ENCODE measurements at places on chromosomes 3 and 15. TPM values are rescaled to one million over a fixed set of nuclear protein-coding genes. Genes with fewer than 3 reads are reported as not detected.

GRCh38 chr3:129034642-129035041 is 25.9 kb upstream of the GP9 start:
- no peak overlapping the region for H3K4me3 ChIP-seq
- no peaks in the 10 kb centered on the region for H3K4me1 ChIP-seq
- no peak overlapping the region for H3K27ac ChIP-seq
- peaks cover 2% of the 10 kb centered on the region for H3K27me3 ChIP-seq

- H3K27me3 ChIP-seq, result peaks cover 6% of the 10 kb centered on the region
- H3K27ac ChIP-seq, result no peak overlapping the region
- DNase-seq, result no peak
- no peak overlapping the region for H3K4me3 ChIP-seq
Observed at GRCh38 chr15:78307976-78308375, 8.6 kb upstream of the SKIC8 start.

The FETUB gene
- not detected for polyA plus RNA-seq

The ROPN1 gene
- polyA plus RNA-seq, result not detected

The CDCP1 gene
- polyA plus RNA-seq, result 2.0 TPM

DNA sequence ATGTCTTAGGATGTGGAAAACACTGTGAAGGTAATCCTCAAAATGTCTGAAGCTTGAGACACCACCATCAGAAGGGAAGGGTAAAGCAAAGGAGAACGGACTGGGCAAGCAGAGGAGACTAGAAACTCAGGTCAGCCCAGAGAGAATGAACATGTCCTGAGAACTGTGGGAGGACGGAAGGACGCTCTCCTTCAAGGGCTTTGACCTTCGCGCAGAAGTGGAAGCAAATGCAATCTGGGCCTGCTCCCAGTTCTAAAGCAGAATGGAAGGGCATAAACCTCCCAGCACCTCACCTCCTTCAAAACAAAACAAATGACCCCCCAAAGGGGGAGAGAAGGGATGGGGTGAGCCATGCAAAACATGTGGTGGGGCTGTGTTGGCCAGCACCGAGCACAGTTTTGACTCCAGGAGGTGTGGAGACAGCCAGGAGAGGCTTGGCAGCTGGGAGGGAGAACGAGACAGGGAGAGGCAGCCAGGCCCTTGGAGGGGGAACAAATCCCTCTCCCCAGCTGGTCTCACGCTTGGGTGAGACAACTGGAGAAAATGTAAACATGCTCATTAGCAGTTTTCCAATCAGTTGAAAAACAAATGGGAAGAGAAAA is 222.4 kb upstream of the WNT5A start:
- no peaks in the 10 kb centered on the region for H3K36me3 ChIP-seq
- no peak overlapping the region for H3K4me3 ChIP-seq
- peaks cover 1% of the 10 kb centered on the region for H3K27me3 ChIP-seq
- no peak overlapping the region for H3K27ac ChIP-seq

The CATSPER2 gene
- polyA plus RNA-seq, result 0.80 TPM

The PP2D1 gene
- 0.91 TPM for polyA plus RNA-seq

GRCh38 chr3:100263583-100263982 is 2.8 kb downstream of the TBC1D23 start:
- no peak for DNase-seq
- no peak overlapping the region for H3K4me3 ChIP-seq
- H3K27ac ChIP-seq, result peak overlapping the region; percentile 61
- H3K4me1 ChIP-seq, result peaks cover 40% of the 10 kb centered on the region
- no peaks in the 10 kb centered on the region for H3K36me3 ChIP-seq

DNA sequence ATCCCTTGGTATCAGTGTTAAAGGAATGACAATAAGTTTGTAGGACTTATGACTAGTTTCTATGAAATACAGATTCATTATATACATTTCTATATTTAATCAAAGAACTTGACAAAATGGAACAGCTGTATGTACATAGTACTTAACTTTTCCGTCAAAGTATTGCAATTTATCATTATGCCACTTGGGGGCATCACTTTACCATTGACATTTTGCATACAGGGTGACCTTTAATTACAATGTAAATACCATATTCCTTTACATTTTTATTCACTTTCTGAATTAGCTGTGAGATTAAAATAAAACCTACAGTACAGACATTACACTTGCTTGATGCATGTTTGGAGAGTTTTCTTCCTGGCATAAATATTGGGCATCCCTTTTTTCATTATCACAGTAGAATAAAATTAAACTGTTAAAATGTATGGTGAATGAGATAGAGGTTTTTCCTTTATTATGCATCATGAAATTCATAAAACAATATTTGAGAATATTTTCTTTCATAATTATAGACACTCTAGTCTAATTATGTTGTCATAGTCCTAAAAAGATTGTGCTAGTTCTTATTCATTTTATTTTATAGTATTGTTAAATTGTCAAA is 6.9 kb downstream of the NEK11 start:
- H3K27me3 ChIP-seq, result no peaks in the 10 kb centered on the region
- H3K4me1 ChIP-seq, result no peaks in the 10 kb centered on the region
- peak; percentile 46 for DNase-seq

GRCh38 chr15:78372880-78373279 is 32.7 kb downstream of the CRABP1 start:
- H3K27ac ChIP-seq, result no peak overlapping the region
- no peaks in the 10 kb centered on the region for H3K4me1 ChIP-seq
- no peak overlapping the region for H3K4me3 ChIP-seq
- H3K36me3 ChIP-seq, result no peaks in the 10 kb centered on the region

The IGSF11 gene
- polyA plus RNA-seq, result not detected

The AGBL1 gene
- polyA plus RNA-seq, result not detected

DNA sequence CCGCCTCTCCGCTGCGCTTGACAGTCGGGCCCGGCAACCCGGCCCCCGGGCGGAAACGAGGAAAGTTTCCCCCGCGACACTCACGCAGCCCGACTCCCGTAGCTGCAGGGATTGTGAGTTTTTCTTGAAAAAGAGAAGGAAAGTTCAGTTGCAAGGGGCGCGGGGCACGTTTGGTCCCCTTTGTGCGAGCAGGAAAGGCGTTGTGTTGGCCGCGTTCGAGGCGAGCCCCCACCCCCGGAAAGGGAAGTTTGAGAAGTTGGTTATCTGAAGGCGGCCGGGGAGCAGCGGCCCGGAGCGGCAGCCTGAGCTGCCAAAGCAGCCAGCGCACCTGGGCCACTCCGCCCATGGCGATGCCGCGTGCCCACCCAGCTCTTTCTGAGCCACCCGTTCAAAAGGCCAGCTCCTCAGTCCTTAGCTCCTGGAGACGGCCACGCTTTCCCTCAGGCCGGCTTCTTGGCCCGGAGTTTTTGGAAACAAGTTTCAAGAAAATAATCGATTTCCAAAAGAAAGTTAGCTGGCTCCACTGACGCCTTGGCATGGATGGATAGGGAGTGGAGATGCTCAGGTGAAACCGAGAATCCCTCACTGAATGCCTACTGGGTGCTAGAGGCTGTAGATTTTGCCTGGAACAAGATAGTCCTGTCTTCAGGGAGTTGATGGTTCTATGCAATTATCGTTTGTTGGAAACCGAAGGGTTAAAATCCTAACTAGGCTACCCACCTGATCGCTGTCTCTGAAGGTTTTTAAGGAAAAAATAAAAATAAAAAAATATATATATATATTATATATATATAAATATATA is 832 bp downstream of the TGFBR2 start:
- H3K4me3 ChIP-seq, result peak overlapping the region; percentile 96
- peak overlapping the region; percentile 96 for H3K27ac ChIP-seq
- no peaks in the 10 kb centered on the region for H3K36me3 ChIP-seq

DNA sequence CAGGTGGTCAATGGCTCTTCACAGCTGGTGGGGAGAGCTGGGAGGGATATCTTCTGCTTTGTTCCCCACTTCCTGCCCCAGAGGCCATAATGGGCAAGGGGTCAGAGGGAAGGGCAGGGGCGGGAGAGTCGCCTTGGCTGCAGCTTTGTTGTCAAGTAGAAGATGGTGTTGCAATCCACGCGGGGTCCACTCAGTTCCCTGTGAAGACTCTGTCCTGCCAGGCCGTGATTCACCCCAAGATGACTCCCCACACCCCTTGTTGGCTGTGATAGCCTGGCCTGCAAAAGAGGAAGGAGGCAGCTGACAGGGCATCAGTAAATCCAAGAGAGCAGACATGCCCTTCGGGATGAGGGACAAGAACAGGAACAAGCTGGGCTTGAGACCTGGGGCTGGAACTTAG is 6.9 kb downstream of the GALNT15 start:
- H3K27ac ChIP-seq, result no peak overlapping the region
- H3K27me3 ChIP-seq, result no peaks in the 10 kb centered on the region
- DNase-seq, result no peak

DNA sequence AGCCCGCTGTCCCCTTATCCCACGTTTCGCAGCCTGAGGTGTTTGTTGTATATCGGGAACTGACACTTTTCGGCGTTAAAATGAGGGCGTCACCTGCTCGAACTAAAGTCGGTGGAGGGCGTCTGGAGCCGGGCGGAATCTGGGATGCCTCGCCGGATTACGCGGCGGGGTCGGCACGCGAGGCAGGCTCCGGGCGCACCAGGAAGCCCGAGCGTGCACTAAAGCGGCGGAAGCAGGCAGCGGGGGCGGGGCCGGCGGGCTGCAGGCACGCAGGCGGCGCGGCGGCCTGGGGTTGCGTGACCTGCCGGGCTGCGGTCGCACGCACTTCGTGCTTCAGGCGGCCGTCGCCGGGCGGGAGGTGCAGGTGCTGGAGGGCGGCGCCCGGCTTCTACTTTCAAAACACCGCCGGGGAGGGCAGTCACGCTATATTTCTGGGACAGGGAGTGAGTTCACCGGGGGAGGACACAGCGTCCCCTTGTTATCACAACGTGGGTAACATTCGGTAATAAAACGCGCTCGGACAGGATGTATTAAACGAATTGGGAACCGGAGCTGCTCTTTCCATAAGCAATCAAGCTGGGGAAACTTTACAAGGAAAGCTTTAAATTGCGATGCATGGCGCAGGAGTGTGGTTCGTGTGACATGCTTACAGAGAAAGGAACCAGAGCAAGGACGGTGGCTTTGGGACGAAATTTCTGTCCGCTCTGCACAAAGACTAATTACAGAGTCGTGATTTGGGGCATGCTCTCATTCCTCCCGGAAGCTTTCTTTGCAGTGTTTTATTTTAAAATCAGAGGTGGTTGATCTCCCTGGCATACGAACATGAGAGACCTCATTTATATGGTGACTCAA is 9.1 kb upstream of the LEKR1 start:
- peak overlapping the region; percentile 94 for H3K27ac ChIP-seq
- peak; percentile 86 for DNase-seq
- H3K27me3 ChIP-seq, result peaks cover 1% of the 10 kb centered on the region
- H3K4me1 ChIP-seq, result peaks cover 36% of the 10 kb centered on the region
- H3K36me3 ChIP-seq, result no peaks in the 10 kb centered on the region

GRCh38 chr3:144018776-144019175 is 47.2 kb downstream of the DIPK2A start:
- no peaks in the 10 kb centered on the region for H3K27me3 ChIP-seq
- no peaks in the 10 kb centered on the region for H3K36me3 ChIP-seq
- no peaks in the 10 kb centered on the region for H3K4me1 ChIP-seq
- no peak overlapping the region for H3K27ac ChIP-seq
- no peak overlapping the region for H3K4me3 ChIP-seq
- DNase-seq, result no peak

The FANCD2OS gene
- not detected for polyA plus RNA-seq

GRCh38 chr3:171788546-171789351 is 21.5 kb downstream of the PLD1 start:
- no peak for DNase-seq
- H3K4me3 ChIP-seq, result no peak overlapping the region
- H3K27me3 ChIP-seq, result no peaks in the 10 kb centered on the region
- peaks cover 4% of the 10 kb centered on the region for H3K36me3 ChIP-seq
- H3K27ac ChIP-seq, result peak overlapping the region; percentile 18
- no peaks in the 10 kb centered on the region for H3K4me1 ChIP-seq

GRCh38 chr3:150388498-150389418 is 19.3 kb upstream of the TSC22D2 start:
- no peak overlapping the region for H3K27ac ChIP-seq
- peaks cover 17% of the 10 kb centered on the region for H3K4me1 ChIP-seq
- peaks cover 2% of the 10 kb centered on the region for H3K27me3 ChIP-seq
- H3K36me3 ChIP-seq, result no peaks in the 10 kb centered on the region
- DNase-seq, result no peak
- no peak overlapping the region for H3K4me3 ChIP-seq

DNA sequence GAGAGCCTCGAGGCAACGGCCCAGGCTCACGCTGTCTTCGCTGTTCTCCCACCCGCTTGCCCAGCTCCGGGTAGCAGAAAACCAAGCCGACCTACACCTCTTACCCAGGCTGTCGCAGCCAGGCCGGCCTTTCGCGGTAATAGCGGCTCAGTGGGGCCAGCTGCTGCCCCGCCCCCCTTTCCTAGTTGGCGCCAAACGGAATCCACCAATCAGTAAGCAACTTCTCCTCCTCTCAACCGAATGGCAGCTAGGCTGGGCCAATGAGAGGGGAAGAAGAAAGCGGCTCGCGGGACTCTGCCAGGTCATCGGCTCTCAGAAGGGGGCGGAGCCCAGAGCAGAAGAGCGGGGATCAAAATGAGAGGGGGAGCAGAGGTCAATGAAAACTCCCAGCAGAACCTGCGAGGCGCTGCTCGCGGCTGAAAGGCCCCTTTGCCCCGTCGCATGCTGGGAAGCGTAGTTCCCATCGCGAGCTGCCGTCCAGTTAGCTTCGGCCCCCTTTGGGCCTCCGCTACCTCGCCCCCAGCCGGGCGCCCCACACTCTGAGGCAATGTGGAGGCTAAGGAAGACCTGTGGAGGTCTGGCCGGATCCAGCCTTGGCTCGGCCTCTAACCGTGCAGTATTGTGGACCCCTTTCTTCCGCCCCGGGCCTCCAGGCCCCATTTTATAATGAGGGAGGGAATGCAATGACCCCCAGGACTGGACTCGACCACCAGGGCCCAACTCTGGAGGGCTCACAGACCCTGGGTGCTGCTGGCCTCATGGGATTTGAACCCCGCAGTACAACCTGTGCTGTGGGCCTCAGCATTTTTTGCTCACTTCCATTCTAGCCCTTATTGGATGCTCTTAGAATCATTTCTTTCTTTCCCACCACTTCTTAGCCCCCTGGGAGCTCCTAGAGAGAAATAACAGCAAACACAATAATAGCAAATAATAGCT is at the start of gene CDC25A:
Gene CDC25A (minus strand): TSS at position 152 of the 936 bp plus-strand sequence. CDS start 470 bp downstream, outside the sequence.
- H3K4me3 ChIP-seq, result peak within 1 kb of the TSS; percentile 93
- H3K27me3 ChIP-seq, result peaks cover 9% of the 10 kb centered on the region
- peak; percentile 92 for DNase-seq

The RAB27A gene
- polyA plus RNA-seq, result 157 TPM

The ZBBX gene
- polyA plus RNA-seq, result not detected

The RBP2 gene
- not detected for polyA plus RNA-seq

The P3H2 gene
- 2.2 TPM for polyA plus RNA-seq

DNA sequence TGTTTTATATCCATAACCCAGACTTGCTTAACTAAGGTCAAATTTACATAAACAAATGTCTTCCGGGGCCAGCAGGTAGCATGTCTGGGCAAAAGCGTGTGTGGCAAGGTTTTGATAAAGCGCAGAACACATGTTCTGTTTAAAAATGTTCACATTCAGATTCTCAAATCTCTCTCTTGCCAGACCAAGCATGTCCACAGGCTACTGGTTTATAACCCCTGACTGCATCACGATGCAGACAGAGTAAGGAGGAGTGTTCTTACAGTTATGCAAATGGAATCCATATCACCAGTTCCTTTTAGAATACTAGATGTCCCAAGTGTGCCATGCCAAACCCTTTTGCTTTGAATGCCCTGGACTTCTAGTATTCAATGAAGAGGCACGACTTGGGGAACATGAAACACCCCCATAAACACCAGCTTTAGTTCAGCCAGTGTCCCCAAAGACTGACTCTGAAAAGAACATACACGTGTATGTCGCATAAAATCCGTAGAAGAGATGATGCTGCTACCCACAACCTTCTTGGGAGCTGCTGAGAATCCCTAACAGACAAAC is 412.0 kb downstream of the CNTN4 start:
- H3K27ac ChIP-seq, result no peak overlapping the region
- no peak overlapping the region for H3K4me3 ChIP-seq

GRCh38 chr3:57397175-57398026 is 104.9 kb upstream of the ASB14 start:
- peaks cover 6% of the 10 kb centered on the region for H3K4me1 ChIP-seq
- H3K36me3 ChIP-seq, result no peaks in the 10 kb centered on the region
- peak; percentile 58 for DNase-seq

Measured in immature natural killer cell (primary cell).